ENCODE measurements at places on chromosomes 11 and 22.

DNA sequence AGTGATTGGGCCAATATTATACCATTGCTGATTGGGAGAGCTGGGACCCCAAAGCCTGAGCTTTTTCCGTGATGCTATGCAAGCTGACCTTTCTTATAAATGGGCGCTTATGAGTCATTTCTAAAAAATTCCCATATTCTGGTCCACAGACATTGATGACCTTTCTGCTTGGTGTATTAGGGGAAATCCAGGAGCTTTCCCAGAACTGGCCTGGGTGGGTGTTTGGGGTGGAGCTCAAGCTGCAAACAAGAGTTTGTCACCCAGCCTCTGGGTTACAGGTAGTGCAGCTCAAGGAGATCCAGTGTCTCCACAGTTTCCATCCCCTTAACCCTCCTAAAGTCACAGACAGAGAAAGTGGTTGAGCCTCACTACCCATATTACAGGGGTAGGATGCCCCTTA is 67.7 kb downstream of the CCDC81 start:
- no peak for DNase-seq

GRCh38 chr11:69726019-69726418 is 22.2 kb upstream of the FGF19 start:
- no peak for DNase-seq

DNA sequence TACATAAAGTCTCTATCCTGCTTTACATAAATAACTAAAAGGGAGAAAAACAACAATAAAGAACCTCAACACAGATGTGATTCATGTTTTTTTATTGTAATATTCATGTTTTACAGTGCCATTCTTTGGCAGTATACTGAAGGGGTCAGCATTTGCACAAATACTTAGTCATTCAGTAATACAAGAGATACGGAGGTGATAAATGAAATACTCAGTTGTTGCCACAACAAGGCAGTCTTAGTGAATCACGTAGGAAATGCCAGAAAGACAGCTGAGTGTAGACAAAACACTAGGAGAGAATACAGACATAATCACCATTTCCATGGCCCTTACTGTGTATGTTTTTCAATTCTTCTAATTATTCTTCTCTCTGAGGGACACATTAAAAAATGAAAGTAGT is 910.4 kb downstream of the METTL15 start:
- peak; percentile 83 for DNase-seq

- peak; percentile 49 for DNase-seq
Observed at GRCh38 chr22:34897126-34897525, 168.8 kb upstream of the ISX start.

DNA sequence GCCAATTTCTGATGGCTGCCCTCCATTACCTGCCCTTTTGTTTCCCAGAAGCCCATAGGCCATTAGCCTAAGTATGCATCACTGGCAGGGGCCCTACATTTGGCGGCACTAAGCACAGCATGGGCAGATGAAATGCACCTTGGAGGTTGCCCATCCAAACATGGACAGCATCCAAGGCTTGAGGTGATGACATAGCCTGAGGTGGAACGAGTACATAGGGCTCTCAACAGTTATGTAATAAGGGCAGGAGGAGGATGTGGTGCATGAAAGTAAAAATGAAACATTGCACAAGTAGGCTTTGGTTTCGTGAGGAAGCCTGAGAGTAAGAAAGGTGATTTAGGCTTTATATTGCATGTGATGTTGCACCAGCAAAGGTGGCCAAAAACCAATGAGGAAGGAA is 148.1 kb downstream of the FAM76B start:
- DNase-seq = peak; percentile 78
